MM.1S (cell line): ENCODE measurements at places on chromosomes 11 and 22.

DNA sequence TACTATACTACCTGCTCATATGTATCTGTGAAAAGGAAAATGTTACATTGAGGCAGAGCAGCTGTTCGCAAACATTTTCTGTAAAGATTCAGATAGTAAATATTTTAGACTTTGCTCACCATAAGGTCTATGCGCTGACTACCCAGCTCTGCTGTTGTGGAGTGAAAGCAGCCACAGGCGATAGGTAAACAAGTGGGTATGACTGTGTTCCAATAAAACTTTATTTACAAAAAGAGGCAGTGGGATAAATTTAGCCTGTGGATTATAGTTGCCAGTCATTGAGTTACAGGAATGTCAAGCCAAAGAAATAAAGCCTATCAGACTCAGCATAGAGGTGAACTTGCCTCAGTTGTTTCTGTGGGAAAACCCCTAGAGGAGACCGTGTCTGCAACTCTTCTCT is 487.7 kb upstream of the API5 start:
- DNase-seq: no peak
- H3K27me3 ChIP-seq: no peaks in the 10 kb centered on the region
- H3K36me3 ChIP-seq: no peaks in the 10 kb centered on the region
- no peak overlapping the region for H3K27ac ChIP-seq

- no peaks in the 10 kb centered on the region for H3K36me3 ChIP-seq
- no peak within 1 kb of the TSS for H3K27ac ChIP-seq
- H3K4me1 ChIP-seq: no peaks in the 10 kb centered on the region
- H3K27me3 ChIP-seq: peaks cover 16% of the 10 kb centered on the region
These were observed at the start of gene MN1 for GRCh38 chr22:27801616-27802345. TSS of gene MN1 (minus strand) at chr22:27801756. CDS start at chr22:27800543, 1,213 bp downstream.

- DNase-seq: no peak
- H3K4me1 ChIP-seq: no peaks in the 10 kb centered on the region
- H3K27me3 ChIP-seq: no peaks in the 10 kb centered on the region
- H3K4me3 ChIP-seq: no peak overlapping the region
- no peak overlapping the region for H3K27ac ChIP-seq
These were observed 32.5 kb downstream of the AHNAK start for GRCh38 chr11:62514151-62514550.

DNA sequence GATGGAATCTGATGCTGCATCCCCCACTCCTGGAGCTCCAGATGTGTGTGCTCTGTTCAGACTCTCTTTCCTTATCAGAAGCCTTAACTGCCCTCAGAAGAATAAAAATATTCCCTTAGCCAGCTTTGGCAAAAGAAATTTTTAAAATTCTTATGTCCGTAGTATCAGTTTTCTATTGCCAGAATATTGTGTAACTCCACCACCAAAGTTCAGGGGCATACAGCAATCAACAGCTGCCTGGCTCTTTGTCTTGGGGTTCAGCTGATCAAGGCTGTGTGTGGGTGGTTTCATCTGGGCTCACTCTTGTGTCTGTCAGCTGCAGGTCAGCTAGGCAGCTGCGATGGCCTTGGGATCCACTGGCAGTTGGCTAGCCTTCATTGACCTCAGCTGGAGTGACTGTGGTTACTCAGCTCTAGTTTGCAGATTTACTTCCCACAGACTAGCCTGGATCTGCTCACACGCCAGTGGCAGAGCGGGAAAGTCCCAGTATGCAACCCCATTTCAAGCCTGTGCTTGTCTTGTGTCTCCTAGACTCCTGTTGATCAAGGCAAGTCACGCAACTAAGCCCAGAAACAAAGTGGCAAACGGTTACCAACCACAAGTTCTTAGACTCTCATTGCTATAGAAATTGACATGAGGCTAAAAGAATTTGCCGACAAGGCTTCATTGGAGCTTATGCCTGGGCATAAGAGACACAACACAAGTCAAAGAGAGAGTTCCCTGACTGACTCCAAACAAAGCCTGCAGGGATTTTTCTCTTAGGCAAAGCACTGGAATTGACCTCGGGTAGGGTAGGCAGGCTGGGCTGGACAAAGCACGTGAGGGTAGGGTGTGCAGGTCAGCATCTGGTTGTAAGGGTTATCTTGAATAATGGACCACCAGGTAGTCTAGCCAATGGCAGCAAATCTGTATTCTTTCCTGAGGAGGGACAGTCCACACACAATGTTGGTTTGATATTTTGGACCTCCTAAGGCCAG is 7.5 kb downstream of the TMEM138 start:
- no peaks in the 10 kb centered on the region for H3K27me3 ChIP-seq
- no peak overlapping the region for H3K4me3 ChIP-seq
- no peak overlapping the region for H3K27ac ChIP-seq

DNA sequence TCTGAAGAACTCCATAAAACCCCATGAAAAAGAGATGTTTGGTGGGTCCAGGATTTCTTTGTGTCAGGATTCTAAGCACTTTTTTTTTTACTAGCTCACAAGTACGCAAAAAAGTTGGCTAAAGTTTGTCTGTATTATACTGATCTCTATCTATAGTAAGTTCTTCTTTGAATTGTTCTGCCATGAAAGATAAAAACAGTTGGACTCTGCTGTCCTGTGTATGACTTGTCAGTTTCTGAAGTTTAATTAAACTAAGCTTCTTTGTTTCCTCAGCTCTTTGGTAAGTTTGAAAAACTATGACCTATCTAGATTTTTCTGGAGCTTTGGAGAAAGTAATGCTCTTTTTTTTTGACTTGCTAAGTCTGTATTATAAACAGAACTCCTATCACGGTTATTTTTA is 812.2 kb upstream of the LUZP2 start:
- H3K36me3 ChIP-seq: no peaks in the 10 kb centered on the region
- DNase-seq: no peak
- no peak overlapping the region for H3K27ac ChIP-seq
- no peaks in the 10 kb centered on the region for H3K4me1 ChIP-seq
- no peaks in the 10 kb centered on the region for H3K27me3 ChIP-seq
- H3K4me3 ChIP-seq: no peak overlapping the region

DNA sequence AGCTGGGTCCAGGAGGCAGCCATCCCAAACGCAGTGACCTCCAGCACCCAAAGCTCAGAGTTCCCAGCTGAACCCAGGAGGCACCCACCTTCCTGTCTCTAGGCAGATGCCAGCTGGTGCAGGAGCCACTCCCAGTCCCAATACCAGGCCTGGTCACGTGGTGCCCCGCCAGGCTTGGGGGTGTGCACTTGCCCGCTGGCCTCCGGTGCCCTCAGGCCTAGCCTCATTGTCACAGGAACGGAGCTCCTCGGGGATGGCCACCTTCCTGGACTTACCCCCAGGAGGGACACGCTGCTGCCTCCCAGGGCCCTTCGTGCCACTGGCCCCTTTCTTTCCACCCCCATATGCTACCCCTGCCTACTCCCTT is 4.6 kb downstream of the BID start:
- no peak overlapping the region for H3K4me3 ChIP-seq
- no peak for DNase-seq
- no peak overlapping the region for H3K27ac ChIP-seq
- peaks cover 11% of the 10 kb centered on the region; the same call in 1 of the 2 replicates for H3K4me1 ChIP-seq

GRCh38 chr11:124583781-124584180 is 14.0 kb downstream of the OR8A1 start:
- DNase-seq: no peak
- H3K27me3 ChIP-seq: no peaks in the 10 kb centered on the region
- no peaks in the 10 kb centered on the region for H3K36me3 ChIP-seq
- no peak overlapping the region for H3K4me3 ChIP-seq
- H3K4me1 ChIP-seq: no peaks in the 10 kb centered on the region

GRCh38 chr22:17945156-17945887 is 79.0 kb downstream of the MICAL3 start:
- no peaks in the 10 kb centered on the region for H3K27me3 ChIP-seq
- H3K27ac ChIP-seq: peak overlapping the region; percentile 17; the same call in 1 of the 2 replicates
- H3K36me3 ChIP-seq: no peaks in the 10 kb centered on the region
- H3K4me1 ChIP-seq: peaks cover 19% of the 10 kb centered on the region
- H3K4me3 ChIP-seq: no peak overlapping the region; the same call in 1 of the 2 replicates
- no peak for DNase-seq

DNA sequence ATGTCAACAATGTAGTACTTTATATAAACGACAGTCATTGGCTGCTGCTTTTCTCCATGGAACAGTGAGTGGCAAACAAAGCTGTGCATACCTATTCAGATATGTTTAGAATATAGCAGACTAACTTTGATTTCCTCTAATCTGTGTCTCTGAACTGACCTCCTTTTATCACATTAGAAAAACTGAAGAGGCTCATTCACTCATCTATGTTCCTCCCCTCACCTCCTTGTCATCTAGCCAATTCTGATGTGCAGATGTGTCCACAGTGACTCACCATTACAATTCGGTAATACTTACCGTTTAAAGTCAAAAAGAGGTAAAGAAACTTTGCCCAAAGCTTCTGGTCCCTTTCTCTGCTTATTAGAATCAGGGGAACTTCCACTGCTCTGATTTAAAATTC is 51.5 kb upstream of the RPS13 start:
- H3K4me3 ChIP-seq: no peak overlapping the region
- H3K4me1 ChIP-seq: no peaks in the 10 kb centered on the region
- no peaks in the 10 kb centered on the region; the same call in 1 of the 2 replicates for H3K36me3 ChIP-seq
- H3K27ac ChIP-seq: no peak overlapping the region
- DNase-seq: no peak

- no peaks in the 10 kb centered on the region for H3K4me1 ChIP-seq
- H3K36me3 ChIP-seq: no peaks in the 10 kb centered on the region
- no peak for DNase-seq
- peaks cover 91% of the 10 kb centered on the region for H3K27me3 ChIP-seq
These were observed 35.6 kb upstream of the SYT7 start for GRCh38 chr11:61616434-61616833.

DNA sequence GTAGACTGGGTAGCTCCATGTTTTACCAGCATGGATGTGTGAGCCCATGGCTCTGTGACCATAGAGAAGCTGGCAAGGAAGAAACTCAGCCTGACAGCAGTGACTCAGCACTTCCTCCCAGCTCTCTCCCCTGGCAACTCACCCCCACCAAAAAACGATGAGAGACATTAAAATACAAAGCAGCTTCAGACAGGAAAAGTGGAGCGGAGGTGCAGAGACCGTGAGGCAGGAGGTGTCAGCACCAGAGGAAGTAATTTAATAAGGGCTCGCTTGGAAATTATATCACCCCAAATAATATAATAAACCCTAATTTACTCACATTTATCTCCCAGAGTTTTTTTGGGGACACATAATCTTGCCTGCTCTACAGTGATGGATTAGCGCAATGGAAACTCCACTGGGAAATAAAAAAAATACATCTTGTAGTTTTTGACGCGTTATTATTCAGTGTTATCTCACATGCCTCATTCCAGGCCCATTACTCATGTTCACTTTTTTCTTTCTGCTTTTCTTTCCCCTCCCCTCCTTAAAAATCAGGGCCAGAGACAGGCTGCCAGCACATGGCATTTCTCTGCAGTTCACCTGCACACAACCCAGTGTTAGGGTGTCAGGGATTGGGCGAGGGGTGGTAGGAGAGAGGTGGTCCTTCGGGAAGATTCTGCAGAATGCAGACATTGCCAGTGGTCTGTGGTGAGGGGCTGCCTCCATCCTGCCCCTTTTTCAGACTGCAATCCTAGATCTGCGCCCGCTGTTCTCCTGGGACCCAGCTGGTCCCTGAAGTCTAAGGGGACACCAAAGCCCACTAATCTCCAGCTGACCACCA is 170.8 kb downstream of the BUD13 start:
- H3K36me3 ChIP-seq: no peaks in the 10 kb centered on the region
- no peak overlapping the region for H3K4me3 ChIP-seq
- no peaks in the 10 kb centered on the region for H3K27me3 ChIP-seq
- H3K4me1 ChIP-seq: no peaks in the 10 kb centered on the region

DNA sequence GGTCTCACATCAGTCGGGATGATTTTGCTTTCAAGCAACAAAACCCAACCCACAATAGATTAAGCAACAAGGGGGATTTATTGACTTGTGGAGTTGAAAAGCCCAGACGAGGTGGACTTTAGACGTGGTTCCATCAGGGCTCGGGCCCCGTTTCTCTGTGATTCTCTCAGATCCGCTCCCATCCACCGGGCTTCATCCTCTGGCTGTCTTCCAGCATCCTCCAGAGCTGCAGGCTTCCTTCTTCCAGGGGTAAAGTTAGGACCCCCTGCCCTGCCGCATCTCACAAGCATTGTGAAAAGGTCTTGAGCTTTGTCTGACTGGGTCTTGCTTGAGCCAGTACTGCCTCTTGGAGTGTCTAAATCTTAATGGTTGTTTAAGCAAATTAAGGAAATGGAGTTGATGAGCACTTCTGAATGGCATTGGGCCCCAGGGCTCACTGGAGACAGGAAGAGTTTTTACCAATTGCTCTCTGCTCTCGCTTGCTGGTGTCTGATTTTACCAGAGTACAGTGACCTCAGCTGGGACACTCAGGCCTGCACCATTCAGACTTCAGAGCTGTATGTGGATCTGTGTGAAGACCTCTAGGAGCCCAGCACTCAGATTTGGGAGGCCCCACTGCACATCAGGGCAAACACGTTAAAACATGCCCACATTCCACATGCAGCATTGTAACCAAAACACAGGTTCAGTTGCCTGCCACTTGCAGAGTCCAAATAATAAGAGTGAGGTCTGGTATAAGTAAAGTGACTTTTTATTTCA is 13.5 kb upstream of the FTH1 start:
- H3K4me3 ChIP-seq: no peak overlapping the region
- no peaks in the 10 kb centered on the region for H3K36me3 ChIP-seq
- H3K27me3 ChIP-seq: no peaks in the 10 kb centered on the region
- DNase-seq: no peak

DNA sequence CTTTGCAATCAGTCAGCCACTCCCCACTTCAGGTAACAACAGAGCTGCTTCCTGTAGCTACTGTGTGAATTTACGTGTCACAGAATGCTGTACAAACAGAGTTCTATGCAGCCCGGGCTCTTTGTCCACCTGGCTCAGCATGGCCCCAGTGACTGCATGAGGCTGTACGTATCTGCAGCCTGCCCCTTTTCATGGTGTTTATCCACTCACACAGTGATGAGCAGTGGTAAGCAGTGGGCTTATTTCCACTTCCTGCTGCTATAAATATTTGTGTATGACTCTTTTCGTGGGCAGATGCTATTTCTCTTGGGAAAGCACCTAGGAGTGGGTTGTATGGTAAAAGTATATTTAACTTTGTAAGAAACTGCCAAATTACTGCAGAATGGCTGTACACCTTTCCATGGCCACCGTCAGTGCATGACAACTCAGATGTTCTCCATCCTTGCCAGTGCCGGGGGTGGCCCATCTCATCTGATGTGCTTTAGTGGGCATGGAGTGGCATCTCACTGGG is 43.3 kb downstream of the MYEOV start:
- H3K4me3 ChIP-seq: peak overlapping the region; percentile 16; the same call in 1 of the 2 replicates
- peak; percentile 77 for DNase-seq
- H3K27ac ChIP-seq: peak overlapping the region; percentile 81; the same call in 1 of the 2 replicates
- H3K36me3 ChIP-seq: no peaks in the 10 kb centered on the region

DNA sequence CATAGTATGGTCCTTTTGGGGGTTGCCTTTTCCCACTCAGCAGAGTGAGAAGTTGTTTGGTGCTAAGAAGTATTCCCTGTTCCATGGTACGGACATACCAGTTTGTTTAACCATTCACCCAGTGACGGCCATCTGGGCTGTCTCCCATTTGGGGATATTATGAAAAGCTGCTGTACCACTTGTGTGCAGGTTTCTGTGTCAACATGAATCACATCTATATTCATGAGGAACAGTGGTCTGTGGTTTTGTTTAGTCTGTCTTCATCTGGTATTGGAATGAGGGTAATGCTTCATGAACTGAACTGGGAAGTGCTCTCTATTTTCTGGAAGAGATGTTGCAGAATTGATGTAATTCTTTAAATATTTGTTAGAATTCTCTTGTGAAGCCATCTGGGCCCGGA is 89.5 kb downstream of the TRMU start:
- no peak overlapping the region for H3K4me3 ChIP-seq
- H3K4me1 ChIP-seq: peaks cover 12% of the 10 kb centered on the region
- no peaks in the 10 kb centered on the region for H3K36me3 ChIP-seq
- no peak overlapping the region for H3K27ac ChIP-seq
